ENCODE measurements at places on chromosomes 1 and 21.

DNA sequence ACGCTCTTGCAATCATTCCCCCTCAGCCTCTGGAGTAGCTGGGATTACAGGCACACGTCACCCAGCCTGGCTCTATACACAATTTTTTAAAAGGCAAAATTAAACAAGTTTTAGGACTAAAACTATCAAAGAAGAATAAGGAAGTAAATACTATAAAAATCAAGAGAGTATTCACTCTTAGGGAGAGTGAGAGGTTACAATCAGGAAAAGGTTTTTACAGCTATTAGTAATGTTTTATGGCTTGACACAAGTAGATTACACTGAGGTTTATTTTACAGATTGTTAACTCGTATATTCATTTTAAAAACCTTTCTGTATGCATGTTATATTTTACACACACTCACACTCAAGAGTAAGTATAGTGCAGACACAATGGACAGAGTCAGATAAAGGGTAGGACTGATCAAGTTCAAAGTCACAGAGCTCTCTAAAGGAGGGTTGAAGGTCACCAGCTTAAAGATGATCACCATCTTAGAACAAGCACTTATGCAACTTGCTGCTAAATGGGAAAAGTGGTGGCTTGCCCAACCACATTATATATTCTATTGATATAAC is 77.9 kb upstream of the MAN1A2 start:
- DNase-seq = no peak

DNA sequence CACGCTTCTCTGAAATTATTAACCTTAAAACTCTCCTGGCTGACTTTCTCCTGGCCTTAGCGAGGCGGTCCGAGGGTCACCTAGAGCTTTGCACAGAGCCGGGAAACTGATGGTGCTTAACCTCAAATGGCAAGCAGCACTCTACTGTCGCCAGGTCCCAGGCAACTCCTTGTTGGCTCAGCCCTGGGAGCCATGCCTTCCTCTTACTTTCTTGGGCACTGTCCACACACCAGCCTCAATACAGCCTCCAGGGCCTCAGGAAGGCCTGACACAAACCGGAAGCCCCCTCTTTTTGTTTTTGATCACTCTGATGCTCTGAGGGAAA is 3.8 kb downstream of the TRABD2B start:
- no peak for DNase-seq

DNA sequence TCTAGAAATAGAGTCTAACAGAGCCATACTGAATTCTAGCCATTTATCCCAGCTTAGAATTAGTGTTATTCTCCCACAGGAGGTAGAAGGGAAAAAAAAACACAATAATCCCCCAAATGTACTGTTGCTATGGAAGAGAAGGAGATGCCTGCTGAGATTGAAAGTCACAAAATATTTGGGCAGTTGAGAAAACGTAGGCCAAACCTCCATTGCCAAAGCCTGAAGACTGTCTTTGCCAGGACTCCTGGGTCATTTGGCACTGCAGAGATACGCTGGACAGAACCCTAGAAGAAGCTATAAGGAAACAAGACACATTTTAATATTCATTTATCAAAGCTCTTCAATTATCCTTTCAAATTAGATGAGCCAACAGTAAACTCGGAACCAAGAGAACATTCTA is 22.3 kb downstream of the BARHL2 start:
- DNase-seq = no peak

DNA sequence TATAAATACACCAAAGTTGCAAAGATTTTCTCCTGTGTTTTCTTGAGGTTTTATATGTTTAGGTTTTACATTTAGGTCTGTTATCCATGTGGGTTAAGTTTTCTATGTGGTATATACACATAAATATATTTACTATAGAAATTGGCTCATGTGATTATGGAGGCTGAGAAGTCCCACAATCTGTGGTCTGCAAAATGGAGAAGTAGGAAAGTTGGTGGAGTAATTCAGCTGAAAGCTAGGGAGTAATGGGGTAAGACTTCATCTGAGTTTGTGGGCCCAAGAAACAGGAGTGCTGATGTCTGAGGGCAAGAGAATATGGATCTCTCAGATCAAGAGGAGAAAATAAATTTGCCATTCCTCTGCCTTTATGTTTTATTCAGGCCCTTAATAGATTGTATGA is 146.0 kb downstream of the GPATCH2 start:
- DNase-seq = no peak

GRCh38 chr1:86621286-86621685 is 74.4 kb downstream of the CLCA4 start:
- no peak for DNase-seq

- DNase-seq = no peak
These were observed 1185.9 kb upstream of the B3GALT2 start for GRCh38 chr1:194372266-194372665.

- no peak for DNase-seq
These were observed 2.2 kb upstream of the LIX1L start for GRCh38 chr1:145959957-145960467.

DNA sequence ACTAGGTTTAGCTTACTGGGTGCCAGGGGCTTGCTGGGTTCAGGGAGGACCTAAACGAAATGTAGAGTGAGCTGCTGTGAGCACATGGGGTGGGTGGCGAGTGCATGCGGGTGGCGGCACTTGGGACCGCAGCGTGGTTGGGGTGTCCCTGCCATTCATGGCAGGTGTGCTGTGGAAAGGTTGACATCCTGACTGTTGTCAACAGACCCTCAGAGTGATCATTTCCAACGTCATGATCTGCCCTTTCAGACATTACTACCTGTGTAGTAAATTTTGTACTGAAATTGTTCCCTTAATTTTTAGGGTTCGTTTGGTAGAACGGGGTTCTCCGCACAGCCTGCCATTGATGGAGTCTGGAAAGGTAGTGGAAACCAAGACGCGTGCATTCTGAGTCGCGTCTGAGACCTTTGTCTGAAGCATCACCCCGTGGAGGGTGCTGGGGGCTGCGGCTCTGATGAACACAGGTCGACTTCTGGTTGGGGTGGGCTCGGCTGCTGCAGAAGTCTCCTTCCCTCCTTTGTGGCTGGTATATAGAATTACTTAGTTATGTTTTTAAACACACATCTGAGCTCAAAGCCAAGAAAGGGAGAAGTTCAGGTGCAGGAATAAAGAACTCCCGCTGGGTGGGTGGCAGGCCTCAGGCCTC is 43.3 kb downstream of the S100B start:
- no peak for DNase-seq

DNA sequence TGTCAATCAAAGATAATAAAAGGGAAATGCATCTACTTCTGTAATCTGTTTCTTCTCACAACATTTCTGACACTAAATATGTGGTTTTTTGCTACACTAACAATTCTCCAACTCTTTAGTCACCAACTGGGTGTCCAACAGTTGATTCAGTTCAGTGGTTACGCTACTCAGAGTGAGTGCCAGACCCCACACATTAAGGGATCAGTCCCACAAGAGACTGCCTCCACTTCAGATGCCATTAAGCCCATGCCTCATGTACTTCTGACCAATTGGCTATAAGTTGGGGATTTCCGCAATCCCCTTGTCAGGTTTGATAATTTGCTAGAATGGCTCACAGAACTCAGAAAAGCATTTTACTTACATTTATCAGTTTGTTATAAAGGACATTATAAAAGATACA is 28.4 kb downstream of the RNF2 start:
- DNase-seq = no peak

- DNase-seq = no peak
These were observed 341.3 kb downstream of the RWDD3 start for GRCh38 chr1:95575291-95575690.

GRCh38 chr1:78855258-78855657 is 151.3 kb downstream of the ADGRL4 start:
- DNase-seq = no peak

- no peak for DNase-seq
These were observed 163.7 kb downstream of the NTMT2 start for GRCh38 chr1:170309389-170310013.

DNA sequence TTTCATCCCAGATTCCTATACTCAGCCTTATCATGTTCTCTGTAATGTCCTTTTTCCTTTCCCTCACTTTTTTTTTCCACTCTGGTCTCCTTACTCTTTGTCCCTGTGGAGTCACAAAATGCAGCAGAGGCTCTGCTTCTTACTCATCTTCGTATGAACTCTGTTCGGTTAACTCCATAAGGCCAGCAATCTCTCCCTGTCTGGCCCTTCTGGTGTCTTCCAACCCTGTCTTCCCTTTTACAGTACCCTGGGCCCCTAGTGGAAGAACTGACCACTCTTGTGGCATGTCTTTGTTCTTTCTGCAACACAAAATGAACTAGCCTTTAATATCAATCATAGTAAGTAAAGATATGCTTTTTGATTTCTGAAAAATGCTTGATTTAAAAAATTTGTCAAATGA is 7.1 kb downstream of the CD101 start:
- no peak for DNase-seq

DNA sequence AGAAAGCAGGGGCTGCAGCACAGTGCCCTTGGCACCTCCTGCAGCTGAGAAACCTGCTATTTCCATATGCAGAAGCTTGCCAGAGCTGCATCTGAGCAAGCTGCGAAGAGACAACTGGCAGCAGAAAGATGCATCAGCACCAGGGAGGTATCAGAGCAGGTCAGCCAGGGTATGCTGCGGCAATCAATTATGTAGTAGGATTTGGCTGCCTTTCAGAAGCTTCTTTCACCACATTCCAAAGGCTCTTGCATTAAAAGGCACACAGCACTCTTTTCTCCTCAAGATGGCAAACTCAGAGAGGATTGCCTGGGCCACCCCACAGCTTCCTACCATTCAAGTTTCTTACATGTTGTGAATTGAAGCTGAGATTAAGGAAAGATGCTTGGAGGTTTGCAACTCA is 47.6 kb upstream of the RAP1A start:
- no peak for DNase-seq

DNA sequence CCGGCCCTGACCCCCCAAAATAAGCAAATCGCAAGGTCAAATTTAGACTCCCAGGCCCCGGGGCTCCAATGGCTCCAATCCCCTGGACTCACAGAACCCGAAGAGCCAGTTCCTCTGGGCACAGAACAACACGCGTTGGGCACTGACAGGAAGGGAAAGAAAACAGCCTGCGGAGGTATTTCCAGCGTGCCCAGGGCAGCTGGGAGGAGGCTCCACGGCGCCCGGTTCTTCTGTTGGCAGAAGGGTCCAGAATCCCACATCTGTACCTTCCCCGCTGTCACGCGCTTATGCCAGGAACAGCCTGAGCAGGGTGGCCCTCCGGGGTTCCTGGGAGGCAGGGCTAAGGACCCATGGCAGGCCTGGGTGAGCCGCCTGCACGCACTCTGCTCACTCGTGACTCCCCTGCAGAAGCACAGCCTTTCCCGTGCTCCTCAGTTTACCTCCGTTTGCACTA is 85.5 kb downstream of the RIPK4 start:
- DNase-seq = no peak

- DNase-seq = no peak
These were observed 28.4 kb downstream of the FCRL5 start for GRCh38 chr1:157523774-157524493.

GRCh38 chr1:24058671-24059455 is 53.1 kb downstream of the MYOM3 start:
- DNase-seq = no peak

- no peak for DNase-seq
These were observed 202.1 kb downstream of the NCAM2 start for GRCh38 chr21:21200103-21200938.

DNA sequence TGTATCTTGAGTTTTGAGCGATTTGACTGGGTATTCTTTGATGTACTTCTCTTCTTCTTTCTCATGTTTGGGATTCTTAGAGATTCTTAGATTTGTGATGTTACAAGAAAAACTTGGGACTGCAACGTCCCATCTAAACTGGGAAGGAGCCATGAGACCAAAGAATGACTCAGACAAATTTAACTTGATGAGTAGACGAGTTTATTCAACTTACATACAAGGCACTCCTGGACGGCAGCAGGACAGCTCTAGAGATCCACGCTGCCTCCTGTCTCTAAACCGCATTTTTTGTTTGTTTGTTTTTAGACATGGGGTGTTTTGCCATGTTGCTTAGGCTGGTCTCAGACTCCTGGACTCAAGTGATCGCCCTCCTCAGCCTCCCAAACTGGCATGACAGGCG is 137.1 kb downstream of the PIK3R3 start:
- DNase-seq = no peak

DNA sequence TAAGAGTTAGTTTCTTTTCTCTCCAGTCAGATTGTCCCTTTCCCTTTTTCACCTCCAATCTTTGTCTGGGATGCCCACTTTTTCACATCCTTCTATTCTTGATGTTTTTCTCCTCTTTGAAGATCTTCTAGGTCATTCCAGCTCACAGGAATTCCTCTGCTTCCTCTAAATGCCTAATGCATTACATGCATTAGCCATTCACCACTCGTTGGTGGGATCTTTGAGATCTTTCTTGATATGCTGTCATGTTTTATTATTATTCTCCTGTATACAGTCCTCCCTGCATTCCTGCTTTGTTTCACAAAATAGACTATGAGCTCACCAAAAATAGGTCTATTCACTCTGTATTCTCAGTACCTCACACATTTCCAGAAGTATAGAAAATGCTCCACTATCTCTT is 129.0 kb downstream of the LYPLAL1 start:
- no peak for DNase-seq

- DNase-seq = no peak
These were observed 18.7 kb downstream of the SLC45A3 start for GRCh38 chr1:205661429-205662134.

GRCh38 chr1:205344066-205344928 is 12.4 kb downstream of the KLHDC8A start:
- DNase-seq = peak; percentile 35

DNA sequence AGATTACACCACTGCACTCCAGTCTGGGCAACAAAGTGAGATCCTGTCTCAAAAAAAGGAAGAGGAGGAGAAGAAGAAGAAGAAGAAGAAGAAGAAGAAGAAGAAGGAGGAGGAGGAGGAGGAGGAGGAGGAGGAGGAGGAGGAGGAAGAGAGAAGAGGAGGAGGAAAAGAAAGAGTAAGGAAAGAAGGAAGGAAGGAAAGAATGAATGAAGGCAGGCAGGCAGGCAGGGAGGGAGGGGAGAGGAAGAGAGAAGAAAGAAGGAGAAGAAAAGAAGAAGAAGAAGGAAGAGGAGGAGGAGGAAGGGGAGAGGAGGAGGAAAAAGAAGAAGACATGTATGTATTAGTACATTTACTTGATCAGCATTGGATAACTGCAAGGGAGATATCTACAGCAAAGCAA is 26.7 kb downstream of the MIS18A start:
- DNase-seq = no peak

DNA sequence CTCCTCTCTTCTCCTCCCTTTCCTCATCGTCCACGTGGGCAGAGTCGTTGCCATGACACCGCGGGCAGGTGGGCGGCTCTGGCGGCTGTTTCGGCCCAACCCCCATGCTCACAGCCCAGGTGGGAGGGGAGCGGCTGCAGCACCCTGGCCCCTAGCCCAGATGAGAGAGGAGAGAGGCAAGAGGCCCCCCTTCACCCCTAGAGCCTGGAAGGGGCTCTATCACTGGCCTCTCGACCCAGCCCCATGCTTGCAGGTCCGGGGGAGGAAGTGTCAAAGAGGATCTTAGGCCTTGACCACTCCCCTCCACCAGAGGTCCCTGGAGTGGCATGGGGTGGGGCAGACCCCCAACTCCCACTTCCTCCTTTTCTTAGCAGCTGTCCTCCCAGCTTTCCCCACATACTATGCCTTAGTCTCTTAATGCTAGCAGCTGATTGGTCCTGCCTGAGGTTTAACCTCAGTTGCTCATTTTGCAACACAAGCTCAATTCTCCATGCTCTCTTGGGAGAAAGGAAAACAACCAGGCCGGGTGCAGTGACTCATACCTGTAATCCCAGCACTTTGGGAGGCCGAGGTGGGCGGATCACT is 10.4 kb downstream of the DLGAP3 start:
- DNase-seq = no peak
